ENCODE measurements at places on chromosomes 2 and 18.

- DNase-seq = no peak
Measured at GRCh38 chr18:8493141-8493540, 116.1 kb upstream of the RAB12 start.

GRCh38 chr2:75719616-75720015 is 8.9 kb upstream of the GCFC2 start:
- DNase-seq = no peak

GRCh38 chr18:6326566-6326965 is 88.1 kb downstream of the L3MBTL4 start:
- no peak for DNase-seq

GRCh38 chr2:148739454-148740105 is 95.0 kb downstream of the EPC2 start:
- no peak for DNase-seq

DNA sequence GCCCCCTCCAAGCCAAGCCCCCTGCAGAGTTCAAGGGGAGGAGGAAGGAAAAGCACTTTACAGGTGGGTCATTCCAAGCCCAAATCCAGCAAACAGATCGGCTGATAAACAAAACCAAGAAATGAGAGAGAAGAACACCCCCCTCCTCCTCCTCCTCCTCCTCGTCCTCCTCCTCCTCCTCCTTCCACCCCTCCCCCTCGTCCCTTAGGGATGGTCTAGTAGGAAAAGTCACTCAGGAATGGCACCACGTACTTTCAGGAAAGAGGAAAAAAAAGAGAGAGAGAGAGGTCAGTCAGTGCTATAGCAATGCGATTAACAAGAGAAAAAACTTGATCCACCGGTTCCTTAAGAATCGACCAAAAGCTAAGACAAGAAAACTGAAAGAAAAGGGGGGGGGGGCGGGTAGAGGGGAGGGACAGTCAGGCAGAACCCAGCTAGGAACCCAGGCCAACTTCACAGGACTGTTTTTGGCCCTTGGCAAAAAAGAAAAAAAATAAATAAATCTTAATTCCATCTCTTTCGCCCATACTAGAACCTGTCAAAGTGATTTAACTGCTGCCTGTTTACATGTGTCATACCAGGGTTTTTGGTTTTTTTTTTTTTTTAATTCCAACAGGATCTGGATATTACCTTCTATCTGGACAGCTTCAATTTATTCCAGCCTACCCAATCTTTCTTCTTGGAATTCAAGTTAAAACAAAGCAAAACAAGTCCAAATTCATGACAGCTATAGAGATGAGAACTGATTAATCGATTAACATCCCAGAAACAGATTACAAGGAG is 906 bp downstream of the IKZF2 start:
- DNase-seq = peak; percentile 13

- DNase-seq = no peak
Measured at GRCh38 chr2:96143231-96143847, 1.9 kb downstream of the DUSP2 start.

GRCh38 chr2:172772633-172773032 is 37.0 kb downstream of the RAPGEF4 start:
- peak; percentile 29 for DNase-seq

DNA sequence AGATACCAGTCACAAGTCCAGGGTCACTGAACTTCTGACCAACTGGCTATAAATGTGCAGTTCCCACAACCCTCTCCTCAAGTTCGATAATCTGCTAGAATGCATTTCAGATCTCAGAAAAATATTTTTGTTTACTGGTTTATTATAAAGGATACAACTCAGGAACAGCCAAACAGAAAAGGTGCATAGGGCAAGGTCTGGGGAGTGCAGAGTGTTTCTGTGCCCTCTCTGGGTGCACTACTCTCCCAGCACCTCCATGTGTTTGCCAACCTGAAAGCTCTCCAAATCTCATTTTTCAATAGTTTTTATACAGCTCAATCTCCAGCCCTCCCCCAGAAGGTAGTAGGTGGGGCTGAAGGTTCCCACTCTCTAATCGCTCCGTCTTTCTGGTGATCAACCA is 85.2 kb downstream of the SKA1 start:
- DNase-seq = no peak

- peak; percentile 18 for DNase-seq
Measured at GRCh38 chr18:24427484-24427883, 1.0 kb downstream of the IMPACT start.

DNA sequence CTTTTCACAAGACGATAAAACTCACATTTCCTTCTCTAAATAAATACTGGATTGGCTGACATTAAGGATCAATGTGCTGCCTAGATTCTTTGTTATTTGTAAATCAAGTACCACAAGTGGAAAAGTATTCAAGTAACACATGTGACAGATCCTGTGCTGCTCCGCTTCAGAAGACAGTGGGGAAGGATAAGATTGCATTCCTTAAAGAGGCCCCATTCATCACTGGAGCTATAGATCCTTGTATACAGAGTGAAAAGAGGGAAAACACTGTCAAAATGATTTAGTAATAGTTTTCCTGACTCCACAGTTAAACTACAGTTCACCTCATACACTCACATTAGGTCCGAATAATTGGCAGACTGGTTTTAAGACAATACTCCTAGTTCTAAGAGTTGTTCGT is 108.0 kb upstream of the CSRNP3 start:
- DNase-seq = peak; percentile 10

DNA sequence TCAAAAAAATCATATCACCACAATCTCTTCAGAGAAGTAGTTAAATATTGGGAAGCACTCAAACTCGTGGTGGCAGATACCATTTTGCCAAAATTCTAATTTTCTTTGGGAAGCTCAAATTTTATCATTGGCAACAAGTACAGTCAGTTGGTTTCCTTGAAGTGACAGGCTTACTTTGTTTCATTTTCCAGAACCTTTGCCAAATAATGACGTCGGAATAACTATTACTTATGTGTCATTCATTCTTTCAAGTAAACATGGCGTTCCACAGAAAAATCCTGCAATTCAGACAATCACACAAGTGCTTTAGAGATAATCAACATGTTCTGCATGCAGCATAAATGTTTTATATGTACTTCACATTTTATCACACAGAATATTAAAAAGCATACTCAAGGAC is 5.4 kb downstream of the TTLL4 start:
- DNase-seq = peak; percentile 67

DNA sequence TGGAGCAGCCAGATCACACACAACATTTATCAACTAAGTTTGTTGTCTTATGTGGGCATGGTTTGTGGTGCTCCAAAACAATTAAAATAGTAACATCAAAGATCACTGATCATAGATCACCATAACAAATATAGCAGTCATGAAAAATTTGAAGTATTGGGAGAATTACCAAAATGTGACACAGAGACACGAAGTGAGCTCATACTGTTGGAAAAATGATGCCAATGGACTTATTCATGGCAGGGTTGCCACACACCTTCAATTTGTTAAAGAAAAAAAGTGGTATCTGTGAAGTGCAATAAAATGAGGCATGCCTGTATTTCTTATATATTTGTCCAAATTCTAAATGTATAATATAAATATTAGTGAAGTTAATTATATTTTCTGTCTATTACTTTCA is 42.9 kb upstream of the CABYR start:
- DNase-seq = peak; percentile 7

DNA sequence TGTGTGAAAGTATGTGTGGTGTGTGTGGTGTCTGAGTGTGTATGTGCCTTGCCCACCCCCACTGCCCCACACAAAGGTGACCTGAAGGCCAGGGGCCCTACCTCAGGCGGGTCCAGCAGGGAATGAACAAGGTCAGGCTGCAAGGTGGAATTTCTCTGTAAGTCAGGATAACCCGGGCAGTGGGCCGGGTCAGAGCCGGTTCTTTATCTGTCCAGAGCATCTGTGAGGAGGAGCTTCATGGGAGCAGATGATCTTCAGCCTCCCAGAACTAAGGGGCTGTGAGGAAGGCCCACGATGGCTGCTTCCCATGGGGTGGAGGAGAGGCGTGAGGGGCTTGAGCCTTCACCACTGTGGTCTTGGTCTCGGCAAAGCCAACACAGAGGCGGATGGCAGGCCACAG is 150.3 kb downstream of the TFCP2L1 start:
- no peak for DNase-seq

- no peak for DNase-seq
Measured at GRCh38 chr18:69538849-69539248, 138.2 kb downstream of the DOK6 start.

Measured in fibroblast of lung (primary cell).